ENCODE measurements at places on chromosomes 13 and 19.
A peak's percentile ranks its signal among the peaks of the same experiment; 100 is the strongest.

DNA sequence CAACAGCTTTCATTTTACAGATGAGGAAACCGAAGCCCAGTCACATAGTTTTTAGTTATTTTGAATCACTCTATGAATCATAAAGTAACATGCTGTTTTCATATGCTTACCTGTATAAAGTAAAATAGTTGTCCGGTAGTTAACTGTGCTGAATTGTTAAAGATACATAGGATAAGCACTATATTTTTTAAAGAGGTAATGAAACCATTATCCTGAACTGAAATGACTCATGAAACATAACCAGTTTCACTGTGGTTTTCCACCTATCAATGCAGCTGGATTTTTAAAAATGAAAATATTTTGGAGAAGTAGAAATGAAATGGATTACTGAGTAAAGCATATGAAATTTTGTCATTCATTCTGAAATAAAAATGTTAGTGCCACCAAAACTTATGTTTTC is 655.0 kb downstream of the OLFM4 start:
- DNase-seq: no peak

- no peak for DNase-seq
Observed at GRCh38 chr13:28539625-28540286, 44.8 kb upstream of the FLT1 start.

GRCh38 chr13:43895940-43896339 is 16.2 kb downstream of the LACC1 start:
- no peak for DNase-seq

DNA sequence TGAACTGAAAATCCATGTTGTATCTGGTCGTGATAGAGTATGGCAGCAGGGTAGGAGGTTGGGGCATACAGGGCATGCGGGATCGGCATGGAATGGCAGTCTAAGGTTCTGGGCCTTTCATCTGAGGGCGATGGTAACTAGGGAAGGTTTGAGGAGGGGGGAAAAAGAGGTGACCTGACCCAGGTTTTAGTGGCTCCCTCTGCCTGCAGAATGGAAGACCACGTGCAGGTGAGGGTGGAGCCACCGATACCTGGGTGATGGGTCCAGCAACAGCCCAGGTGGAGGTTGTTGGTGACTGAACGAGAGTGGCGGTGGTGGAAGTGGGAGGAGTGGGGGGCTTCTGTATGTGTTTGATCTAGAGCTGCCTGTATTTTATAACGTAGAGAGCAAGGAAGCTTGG is 3.8 kb downstream of the ZNF749 start:
- DNase-seq: no peak

DNA sequence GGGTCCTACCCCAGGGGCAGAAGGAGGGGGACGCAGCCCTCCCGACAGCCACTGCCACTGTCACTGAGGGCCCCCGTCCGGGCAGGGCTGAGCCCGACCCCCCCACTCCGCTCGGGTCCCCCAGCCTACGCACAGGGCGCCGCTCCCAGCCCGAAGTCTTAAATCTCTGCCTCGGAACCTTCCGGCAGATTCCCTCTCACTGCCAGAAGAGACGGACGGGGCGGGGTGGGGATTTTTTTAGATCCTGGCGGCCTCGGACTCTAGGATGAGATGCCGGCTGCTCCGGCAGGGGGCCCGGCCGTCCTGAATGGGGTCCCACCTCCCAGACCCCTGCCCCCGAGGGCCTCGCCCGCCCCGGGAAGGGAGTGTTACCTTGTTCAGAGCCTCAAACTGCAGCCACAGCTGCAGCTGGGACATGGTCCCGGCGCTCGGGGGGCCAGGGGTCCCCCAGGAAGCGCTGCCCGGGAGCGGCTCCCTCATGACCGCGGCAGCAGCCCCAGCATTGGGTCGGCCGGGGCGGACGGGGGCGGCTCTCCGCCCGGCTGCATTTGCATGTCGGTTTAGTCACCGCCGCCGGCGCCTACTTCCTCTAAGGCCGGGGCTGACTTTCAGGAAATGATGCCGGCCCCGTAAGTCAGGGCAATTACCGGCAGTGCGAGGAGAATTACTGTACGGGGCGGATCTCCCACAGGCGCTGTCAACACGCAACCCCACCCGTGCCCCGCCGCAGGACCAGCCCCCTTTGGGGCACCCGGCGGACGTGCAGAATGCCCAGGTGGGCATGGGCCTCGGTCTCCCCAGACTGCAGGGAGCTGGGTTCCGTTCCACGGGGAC is 28.1 kb downstream of the GPX4 start:
- DNase-seq: peak; percentile 73

GRCh38 chr13:109792416-109793059 is 6.2 kb upstream of the IRS2 start:
- no peak for DNase-seq

- DNase-seq: no peak
Observed at GRCh38 chr19:31513841-31514240, 164.6 kb upstream of the TSHZ3 start.

- DNase-seq: no peak
Observed at GRCh38 chr13:88063741-88064140, 392.6 kb downstream of the SLITRK5 start.

DNA sequence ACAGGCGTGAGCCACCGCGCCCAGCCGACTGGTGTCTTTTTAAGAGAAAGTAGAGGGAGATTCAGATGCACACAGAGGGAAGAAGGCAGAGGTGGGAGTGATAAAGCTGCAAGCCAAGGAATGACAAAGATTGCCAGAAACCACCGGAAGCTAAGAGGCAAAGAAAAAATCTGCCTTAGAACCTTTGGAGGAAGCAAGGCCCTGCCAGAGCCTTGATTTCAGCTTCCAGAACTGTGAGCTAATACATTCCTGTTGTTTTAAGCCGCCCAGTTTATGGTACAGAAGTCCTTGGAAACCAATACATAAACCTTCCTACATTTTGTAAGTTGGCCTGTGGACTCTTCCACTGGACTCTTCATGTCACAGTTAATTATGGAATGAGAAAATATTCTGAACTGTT is 71.7 kb upstream of the SOX21 start:
- no peak for DNase-seq

GRCh38 chr13:97028441-97029299 is 34.4 kb upstream of the OXGR1 start:
- DNase-seq: peak; percentile 76

DNA sequence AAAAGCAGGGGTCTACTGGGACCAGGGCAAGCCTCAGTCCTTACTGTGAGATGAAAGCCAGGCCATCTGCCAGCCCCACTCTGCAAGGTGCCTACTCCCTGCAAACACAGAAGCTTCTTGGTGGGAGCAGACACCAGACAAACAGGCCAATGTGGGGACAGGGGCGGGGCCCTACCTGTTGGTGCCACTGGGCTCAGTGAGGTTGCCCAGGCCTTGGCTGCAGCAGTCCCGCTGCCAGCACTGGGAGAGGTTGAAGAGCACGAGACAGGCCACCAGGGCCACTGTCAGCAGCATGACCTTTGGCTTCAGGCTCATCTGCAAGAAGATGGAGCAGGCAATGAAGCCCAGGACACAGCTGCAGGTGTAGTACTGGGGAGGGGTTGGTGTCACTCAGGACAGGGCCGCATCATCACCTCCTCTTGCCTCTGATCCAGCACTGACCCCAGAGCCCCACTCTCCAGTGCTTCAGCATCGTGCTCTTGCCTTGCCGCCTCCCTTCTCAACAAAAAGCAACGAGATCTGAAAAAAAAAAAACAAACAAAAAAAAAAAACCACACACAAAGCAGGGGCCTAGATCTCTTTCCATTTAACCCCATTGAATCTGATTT is 72.6 kb downstream of the NBEA start:
- DNase-seq: peak; percentile 2

- no peak for DNase-seq
Observed at GRCh38 chr19:19278315-19278714, 5.2 kb upstream of the TM6SF2 start.

DNA sequence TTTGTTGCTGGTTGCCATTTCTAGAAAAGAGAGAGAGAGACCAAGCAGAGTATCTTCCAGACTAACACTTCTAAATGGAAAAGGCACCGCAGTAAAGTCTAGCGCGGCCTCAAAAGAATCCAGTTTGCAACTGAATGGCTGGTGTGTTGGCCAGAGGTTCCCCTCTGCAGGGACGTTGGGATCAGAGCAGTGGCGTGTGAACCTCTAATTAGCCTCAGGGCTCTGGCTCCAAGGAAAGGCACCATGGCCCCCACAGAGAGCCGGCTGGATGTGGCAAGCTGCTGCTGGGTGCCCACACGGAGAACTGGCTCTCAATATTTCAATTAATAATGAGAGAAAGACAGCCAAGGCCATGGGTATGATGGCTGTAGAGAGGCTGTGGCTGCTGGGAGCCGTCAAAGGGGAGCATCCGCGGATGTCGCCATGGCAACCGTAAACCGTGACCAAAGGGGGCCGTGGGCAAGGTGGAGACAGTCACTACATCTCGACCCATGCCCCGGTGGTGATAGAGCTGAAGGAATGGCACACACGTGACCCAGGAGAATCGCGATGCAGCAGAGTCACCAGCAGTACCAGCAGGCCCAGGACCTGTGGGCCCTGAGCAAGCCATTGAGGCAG is 9.5 kb downstream of the VSTM2B start:
- DNase-seq: peak; percentile 28

- no peak for DNase-seq
Observed at GRCh38 chr13:40597735-40598365, 68.6 kb downstream of the FOXO1 start.

- DNase-seq: no peak
Observed at GRCh38 chr19:4174895-4175668, 7.3 kb downstream of the SIRT6 start.

GRCh38 chr19:53545271-53546065 is 7.5 kb downstream of the ZNF331 start:
- no peak for DNase-seq

- DNase-seq: no peak
Observed at GRCh38 chr19:2547721-2548120, 71.8 kb downstream of the GADD45B start.

DNA sequence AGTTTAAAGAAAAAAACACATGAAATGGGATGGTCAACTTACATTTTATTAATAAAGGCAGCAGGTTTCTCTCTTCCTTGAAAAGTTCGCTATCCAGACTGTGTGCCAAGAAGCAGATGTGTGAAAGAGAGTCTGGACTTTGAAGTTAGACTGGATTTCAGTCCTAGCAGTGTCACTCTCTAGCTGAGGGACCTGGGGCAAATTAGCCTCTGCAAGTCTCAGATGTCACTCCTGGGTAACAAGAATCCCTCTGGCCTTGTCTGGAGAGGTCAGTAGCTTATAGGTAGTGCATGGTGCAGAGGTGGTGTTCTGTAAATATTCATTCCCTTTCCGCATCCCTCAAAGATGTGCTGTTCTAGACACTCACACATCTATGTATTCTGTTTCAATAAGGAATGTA is 187.6 kb upstream of the RNF113B start:
- DNase-seq: no peak

DNA sequence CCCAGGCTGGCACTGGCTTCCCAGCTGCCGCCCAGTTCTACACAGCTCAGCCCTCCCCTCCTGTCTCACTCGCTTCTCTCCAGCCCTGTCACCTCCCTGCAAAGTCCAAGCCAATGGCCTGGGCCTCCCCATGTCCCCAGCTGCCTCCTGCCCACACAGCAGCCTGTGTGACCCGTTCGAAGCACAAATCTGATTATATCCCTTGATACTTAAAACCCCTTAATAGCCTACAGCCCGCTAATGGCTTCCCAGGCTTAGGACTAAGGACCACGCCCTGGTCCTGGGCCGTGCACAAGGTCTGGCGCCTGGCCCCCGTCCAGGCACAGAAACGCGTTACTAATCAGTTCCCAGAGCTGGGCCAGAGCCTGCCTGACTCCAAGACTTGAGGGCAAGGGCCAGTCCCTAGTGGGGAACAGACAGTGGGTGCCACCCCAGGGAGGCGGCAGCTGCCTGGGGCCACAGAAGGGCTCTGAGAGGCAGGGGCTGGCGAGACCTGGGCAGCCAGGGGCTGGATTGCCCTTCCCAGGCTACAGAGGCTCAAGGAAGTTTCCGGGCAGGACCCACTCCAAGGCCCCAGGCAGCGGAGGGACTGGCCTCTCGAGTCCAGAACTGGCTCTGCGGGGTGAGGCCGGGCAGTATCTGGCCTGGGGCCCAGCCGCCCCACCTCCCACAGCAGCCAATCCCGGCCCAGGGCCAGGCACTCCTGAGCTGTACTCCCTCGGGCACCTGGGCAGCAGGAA is 10.4 kb downstream of the XAB2 start:
- DNase-seq: no peak

- DNase-seq: no peak
Observed at GRCh38 chr13:92951273-92951890, 275.2 kb upstream of the GPC6 start.

DNA sequence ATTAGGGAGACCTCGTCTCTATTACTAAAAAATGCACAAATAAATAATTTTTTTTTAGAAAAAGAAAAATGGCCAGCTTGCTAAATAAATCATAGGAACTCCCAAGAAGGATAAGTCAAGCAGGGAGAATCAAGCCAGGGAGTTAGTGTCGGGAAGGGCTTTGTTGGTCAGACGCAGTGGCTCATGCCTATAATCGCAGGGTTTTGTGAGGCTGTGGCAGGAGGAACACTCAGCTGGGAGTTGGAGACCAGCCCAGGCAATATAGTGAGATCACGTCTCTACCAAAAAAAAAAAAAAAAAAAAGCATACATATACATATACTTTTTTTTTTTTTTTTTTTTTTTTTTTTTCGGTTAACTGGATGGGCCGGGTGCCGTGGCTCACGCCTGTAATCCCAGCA is 9.0 kb downstream of the NACC1 start:
- no peak for DNase-seq

GRCh38 chr13:70386919-70387318 is 278.7 kb upstream of the KLHL1 start:
- no peak for DNase-seq

GRCh38 chr13:39748961-39749360 is 93.5 kb downstream of the COG6 start:
- DNase-seq: no peak

DNA sequence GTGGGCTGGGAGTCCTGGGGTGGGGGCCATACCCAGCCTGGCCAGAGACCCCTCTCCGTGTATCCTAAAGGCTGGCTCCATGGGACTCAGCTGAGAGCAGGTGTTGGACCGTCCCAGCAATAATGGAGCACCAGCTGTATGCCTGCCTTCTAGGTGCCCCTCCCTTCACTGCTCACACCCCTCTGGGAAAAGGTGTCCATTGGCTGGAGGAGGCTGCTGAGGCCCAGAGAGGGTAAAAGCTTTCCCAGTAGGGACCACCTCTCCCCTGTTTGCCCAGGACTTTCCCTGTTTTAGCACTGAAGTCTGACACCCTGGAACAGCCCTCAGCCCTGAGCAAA is 3.3 kb upstream of the RAX2 start:
- DNase-seq: no peak

DNA sequence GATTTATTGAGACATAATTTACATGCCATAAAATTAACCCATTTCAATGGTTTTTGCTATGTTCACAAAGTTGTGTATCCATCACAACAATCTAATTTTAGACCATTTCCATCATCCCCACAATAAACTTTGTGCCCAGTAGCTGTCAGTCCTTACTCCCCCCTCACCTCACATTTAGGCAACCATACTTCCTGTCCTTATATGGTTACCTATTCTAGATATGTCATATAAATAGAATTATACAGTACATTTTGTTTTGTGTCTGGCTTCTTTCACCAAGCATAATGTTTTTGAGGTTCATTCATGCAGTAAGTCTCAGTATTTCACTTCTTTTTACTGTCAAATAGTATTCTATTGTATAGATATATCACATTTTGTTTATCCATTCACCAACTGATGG is 23.2 kb upstream of the RPL21 start:
- no peak for DNase-seq

- DNase-seq: no peak
Observed at GRCh38 chr13:31321457-31321856, 121.7 kb downstream of the B3GLCT start.

- DNase-seq: no peak
Observed at GRCh38 chr19:46456930-46457329, 14.4 kb downstream of the PNMA8A start.
